Stimulated activated CD4-positive, alpha-beta T cell treated with anti-CD3 and anti-CD28 coated beads, Interleukin-2, amount 100 ng/mL, for 4 hours (primary cell): ENCODE measurements at places on chromosomes 2 and 18.

- DNase-seq: no peak
Measured at GRCh38 chr2:121362774-121363173, 77.8 kb upstream of the TFCP2L1 start.

- DNase-seq: no peak
Measured at GRCh38 chr2:10686176-10686730, 3.5 kb downstream of the NOL10 start.

DNA sequence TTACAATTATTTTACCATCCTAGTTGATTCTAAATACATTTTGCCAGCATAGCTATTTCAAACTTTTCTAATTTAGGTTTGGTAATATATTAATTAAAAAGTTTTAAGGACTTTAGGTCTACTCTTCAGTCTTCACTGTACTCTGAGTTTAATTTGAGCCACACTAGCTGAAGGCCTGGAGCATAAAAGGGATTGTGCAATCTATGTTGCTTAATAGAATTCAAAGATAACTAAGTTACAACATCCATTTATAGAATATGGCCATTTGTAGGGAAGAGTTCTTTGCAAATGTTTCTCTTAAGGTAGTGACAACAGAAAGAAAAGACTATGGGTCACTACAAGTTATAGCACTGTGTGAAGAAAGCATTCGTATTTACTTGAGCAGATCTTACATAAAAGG is 702.2 kb upstream of the NRXN1 start:
- no peak for DNase-seq

- no peak for DNase-seq
Measured at GRCh38 chr18:63843008-63843407, 44.5 kb upstream of the SERPINB2 start.

GRCh38 chr2:1488181-1488671 is 75.0 kb downstream of the TPO start:
- no peak for DNase-seq

- peak; percentile 69 for DNase-seq
Measured at GRCh38 chr2:112749755-112750559, 14.5 kb downstream of the CKAP2L start.
